ENCODE measurements at places on chromosomes 7 and 10. TPM values are rescaled to one million over a fixed set of nuclear protein-coding genes. Genes with fewer than 3 reads are reported as not detected.

HPSE2 gene
- total RNA-seq = not detected

DNA sequence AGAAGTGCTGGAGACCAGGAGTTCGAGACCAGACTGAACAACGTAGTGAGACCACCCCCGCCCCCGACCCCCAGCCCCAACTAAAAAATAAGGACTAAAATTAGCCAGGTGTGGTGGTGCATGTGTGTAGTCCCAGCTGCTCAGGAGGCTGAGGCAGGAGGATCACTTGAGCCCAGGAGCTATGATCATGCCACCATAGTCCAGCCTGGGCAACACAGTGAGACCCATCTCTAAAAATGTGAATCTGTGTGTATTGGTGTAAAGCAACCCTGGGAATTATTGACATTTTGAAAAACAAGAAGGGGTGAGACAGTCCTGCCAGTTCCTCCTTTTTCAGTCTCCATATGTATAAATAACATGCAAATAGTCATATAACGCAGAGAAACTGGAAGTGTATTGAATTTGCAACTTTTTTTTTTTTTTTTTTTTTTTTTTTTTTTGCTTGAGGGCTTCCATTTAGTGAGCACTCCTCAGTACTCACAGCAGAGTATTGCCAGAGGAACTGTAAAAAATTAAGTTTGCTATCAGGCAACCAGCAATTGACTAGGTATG, 3.4 kb upstream of the ITGB1 start:
- no peaks in the 10 kb centered on the region for H3K27me3 ChIP-seq
- no peak for DNase-seq
- no peaks in the 10 kb centered on the region for H3K36me3 ChIP-seq
- H3K27ac ChIP-seq = peak overlapping the region; percentile 99

GRCh38 chr10:119283387-119283786, 76.0 kb downstream of the GRK5 start:
- H3K4me1 ChIP-seq = peaks cover 100% of the 10 kb centered on the region
- no peak overlapping the region for H3K4me3 ChIP-seq
- H3K27ac ChIP-seq = peak overlapping the region; percentile 81

GRCh38 chr10:118607768-118608354, 12.4 kb upstream of the PRLHR start:
- peaks cover 38% of the 10 kb centered on the region for H3K27me3 ChIP-seq
- DNase-seq = no peak
- no peak overlapping the region for H3K4me3 ChIP-seq

MUC12 gene
- total RNA-seq = 0.30 TPM

GRCh38 chr7:94003446-94004023, 620 bp downstream of the BET1 start:
- H3K4me1 ChIP-seq = peaks cover 43% of the 10 kb centered on the region
- no peak for DNase-seq
- peak overlapping the region; percentile 86 for H3K27ac ChIP-seq
- no peaks in the 10 kb centered on the region for H3K27me3 ChIP-seq
- H3K36me3 ChIP-seq = peaks cover 12% of the 10 kb centered on the region

TAC1 gene
- total RNA-seq = not detected

Measured in left ventricle myocardium inferior (tissue), 1 donor.